ENCODE measurements at places on chromosomes 12 and 14. TPM values are rescaled to one million over a fixed set of nuclear protein-coding genes. Genes with fewer than 3 reads are reported as not detected.

The BEGAIN gene
- total RNA-seq: not detected

The MGP gene
- 8.0 TPM for total RNA-seq

The SLC6A12 gene
- not detected for total RNA-seq

The LIN7A gene
- 12.7 TPM for total RNA-seq

The CCNB1IP1 gene
- 51.5 TPM for total RNA-seq

The MYL6 gene
- 2,914 TPM for total RNA-seq
